Left lung (tissue), 14 donors: ENCODE measurements at places on chromosomes 11 and 22. TPM values are rescaled to one million over a fixed set of nuclear protein-coding genes. Genes with fewer than 3 reads are reported as not detected.

DNA sequence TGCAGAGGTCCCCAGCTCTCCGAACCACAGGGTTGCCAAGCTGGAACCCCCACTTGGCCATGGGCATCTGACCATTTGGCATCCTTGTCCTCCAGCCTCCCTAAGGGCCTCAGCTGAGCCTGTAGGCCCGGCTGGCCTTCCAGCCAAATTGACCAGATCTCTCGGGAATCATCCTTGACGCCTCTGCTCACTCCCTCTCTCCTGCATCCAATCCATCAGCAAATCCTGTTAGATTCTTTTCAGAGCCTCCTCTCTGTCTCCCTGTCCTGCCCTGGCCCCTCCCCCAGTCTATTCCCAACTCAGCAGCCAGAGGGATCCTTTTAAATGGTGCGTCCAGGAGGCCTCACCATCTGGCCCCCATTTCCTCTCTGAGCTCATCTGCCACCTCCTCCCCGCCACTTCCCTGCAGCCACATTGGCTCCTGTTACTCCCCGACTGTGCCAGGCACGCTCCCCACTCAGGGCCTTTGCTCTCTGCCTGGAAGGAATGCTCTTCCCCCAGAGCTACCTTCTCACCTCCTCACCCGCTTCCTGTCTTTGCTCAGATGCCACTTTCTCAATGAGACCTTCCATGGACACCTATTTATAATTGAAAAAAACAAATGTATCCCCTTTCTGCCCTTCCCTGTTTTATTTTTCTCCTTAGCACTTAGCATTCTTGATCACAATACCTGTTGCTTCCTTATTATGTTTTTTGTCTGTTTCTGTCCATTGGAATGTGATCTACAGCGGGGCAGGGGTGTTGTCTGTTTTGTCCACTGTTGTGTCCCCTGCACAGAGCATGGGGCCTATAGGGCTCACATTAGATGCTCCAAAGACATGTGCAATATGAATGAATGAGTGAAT lies 78.1 kb downstream of the NFAM1 start:
- no peak for DNase-seq

GRCh38 chr11:3199537-3200295 lies 18.9 kb downstream of the MRGPRG start:
- DNase-seq: no peak

DNA sequence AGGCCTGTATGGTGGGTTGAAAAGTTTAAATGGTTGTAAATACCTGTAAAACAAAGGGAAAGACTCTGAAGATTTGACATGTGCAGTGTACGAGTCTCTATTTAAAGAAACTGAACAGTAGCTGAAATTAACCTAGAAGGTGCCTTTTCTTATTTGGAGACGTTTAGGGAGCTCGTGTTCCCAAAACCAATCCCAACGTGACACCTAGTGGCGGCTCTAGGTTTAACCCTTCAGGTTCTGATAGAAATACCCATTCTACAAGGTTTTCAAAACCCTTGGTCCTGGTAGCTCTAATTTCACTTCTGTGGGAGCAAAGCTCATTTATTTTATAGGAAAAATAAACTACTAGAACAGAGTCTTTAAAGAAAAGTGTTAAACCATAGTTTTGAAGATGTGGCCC lies 258.3 kb downstream of the LRRC4C start:
- DNase-seq: no peak

GRCh38 chr11:7016011-7016410 lies 4.1 kb downstream of the ZNF214 start:
- DNase-seq: no peak

DNA sequence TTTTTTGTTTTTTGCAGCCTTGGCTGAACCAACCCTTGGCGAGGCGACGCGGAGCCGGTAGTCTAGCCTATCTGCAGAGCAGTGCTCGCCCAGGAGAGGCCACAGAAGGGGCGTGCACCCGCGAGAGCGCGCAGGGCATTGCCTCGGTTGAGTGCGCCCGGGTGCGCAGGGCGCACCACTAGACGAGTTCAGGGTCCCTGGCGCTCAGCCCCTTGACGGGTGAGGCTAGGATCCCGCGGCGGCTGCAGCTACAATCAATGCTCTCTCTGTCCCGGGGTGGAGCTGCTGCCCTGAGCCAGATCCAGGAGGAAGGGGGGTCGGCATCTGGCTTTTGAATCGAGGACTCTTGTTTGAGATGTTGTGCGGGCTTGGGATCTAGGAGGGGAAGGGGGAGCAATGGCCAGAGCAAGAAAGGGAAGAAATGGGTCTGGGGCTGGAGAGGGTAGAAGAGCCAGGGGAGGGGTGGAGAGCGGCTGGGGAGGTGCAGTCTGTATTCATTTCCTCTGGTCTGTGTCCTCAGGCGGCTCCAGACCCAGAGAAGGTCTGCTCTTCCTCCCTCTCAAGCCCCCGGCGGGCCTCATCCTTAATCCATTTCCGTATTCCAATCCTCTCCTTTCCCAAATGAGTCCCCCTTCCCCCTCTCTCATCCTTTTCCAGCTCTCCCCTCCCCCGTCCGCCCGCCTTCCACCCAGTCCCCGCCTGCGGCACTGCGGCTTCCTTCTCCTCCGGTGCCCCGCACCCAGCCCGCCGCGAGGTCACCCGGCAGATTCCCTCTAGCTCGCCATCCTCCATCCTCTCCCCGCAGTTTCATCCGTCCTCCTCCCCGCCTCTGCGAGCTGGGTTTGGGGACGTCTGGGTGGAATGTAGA lies 797 bp downstream of the THY1 start:
- DNase-seq: no peak

DNA sequence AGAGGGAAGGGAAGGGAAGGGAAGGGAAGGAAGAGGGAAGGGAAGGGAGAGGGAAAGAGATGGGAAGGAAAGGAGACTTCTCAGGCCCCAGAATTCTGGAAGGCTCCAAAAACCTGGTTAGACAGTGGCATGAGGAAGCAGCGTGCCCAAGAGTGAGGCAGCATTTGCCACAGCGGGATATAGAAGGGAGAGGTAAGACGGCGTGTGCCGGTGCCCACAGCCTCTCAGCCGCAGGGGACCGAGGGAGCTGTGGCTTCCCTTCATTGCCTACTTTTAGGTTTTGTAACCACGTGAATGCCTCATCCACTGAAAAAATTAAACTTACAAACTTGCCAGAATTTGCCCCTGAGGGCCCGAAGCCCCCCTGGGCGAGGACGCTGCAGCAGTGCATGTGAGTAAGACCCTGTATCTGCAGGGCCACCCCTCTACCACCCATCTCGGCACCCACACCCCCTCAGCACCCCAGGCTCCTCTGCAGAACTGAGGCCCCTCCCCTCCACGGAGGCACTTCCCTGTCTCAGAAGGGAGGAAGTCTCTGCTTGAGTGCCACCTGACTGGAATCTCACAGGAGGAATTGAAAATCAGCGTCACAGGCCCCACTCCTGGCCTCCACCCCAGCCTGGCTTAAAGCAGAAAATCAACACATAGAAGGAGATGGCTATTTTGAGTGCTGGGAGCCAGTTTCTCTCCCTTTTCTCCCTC lies 58.1 kb downstream of the LINC01488 start:
- DNase-seq: peak; percentile 71

GRCh38 chr11:33320814-33321330 lies 63.7 kb downstream of the HIPK3 start:
- no peak for DNase-seq

DNA sequence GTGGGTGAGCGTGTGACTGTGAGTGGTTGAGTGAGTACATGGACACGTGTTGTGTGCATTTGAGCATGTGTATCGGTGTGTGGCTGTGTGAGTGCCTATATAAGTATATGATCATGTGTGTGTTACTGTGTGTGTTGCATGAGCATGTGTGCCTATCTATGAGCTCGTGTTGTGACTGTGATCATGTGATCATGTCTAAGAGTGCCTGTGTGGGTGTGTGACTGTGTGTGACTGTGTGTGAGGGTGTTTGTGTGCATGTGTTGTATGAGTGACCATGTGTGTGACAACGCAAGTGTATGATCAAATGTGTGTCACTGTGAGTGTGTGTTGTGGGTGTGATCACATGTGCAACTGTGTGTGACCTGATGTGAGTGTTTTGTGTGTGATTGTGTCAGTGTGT lies 88.8 kb downstream of the UBASH3B start:
- DNase-seq: no peak

DNA sequence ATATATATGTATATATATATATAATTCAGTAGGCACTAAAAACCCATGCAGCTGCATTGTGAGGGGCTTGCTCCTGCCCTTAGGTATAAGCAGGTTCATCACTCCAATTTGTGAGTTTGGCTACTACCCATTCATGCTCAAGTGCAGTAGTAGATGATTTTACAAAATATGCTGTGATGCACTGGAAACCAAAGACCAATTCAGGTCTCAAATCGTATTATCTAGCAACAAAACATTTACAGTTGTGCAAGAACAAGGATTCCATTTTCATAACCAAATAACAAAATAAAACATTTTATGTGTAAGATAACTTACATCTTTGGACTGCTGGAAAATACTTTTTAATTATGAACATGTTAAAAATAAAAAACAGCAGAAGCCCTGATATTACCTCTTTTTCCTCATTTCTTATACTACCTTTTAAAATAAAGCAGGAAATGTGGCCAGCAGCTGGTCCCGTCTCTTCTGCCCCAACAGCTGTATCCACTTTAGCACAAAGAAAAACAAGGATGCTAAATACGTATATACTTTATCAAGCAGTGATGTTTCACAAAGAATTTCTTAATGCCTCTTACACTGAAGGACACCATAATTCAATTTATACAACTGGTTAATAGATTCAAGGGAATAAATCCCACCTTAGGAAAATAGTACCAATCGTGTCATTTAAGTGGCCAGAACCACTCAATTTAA lies 2.8 kb downstream of the CREBZF start:
- no peak for DNase-seq

DNA sequence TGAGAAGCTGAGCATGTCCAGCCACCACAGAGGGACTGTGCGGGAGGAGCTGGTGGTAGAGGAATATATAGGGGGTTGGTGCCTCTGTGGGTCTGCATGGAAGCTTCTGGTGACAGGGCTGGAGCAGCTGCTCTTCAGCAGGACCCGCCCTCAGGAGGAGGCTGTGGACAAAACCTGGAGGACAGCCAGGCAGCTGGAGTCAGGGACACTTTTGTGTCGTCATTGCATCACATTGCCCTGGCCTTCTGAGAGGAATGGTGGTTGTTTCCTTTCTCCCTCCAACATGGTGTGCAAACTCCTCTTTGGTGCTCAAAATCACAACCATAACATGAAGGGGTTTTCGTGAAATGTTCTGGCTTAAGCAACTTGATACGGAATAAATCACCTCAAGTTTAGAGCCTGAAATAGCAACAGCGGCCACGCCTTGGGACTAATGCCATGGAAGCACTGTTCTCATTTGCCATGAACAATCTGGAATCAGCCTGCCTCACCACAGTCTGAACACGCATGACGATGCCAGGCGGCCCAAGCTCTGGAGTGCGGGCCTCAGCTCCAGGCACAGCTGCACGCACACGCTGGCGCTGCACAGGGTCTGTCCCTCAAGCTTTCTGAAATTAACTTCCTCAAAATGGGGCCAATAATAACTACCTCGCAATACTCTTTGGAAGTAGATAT lies 17.1 kb upstream of the CSRP3 start:
- DNase-seq: no peak

GRCh38 chr11:59644528-59644927 lies 24.3 kb downstream of the PATL1 start:
- no peak for DNase-seq

DNA sequence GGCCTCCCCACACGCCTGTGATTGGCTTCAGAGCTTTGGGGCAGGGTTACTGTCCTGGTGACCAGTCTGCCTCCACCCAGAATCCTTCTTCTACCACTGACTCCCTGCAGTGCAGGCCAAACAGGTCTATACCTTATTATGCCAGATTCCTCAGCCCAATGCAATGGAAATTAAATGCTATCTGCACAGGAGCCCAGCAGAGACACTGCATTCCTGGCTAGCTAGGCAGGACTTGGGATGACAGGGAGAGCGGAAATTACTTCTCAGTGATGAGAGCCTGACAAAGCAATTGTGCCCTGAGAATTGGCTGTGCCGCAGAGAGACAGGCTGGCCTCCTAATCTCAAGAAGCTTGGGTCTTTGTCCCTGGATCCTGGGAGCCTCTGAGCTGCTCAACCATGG lies 143.8 kb upstream of the NCAM1 start:
- DNase-seq: no peak

Gene APOL4
- polyA plus RNA-seq: 9.8 TPM

Gene STX3
- 28.6 TPM for polyA plus RNA-seq

Gene TMPRSS13
- polyA plus RNA-seq: 9.6 TPM

Gene GLYAT
- polyA plus RNA-seq: 0.20 TPM

Gene BRSK2
- polyA plus RNA-seq: 0.64 TPM
